LoVo (cell line): ENCODE measurements at places on chromosomes 7 and 10.

DNA sequence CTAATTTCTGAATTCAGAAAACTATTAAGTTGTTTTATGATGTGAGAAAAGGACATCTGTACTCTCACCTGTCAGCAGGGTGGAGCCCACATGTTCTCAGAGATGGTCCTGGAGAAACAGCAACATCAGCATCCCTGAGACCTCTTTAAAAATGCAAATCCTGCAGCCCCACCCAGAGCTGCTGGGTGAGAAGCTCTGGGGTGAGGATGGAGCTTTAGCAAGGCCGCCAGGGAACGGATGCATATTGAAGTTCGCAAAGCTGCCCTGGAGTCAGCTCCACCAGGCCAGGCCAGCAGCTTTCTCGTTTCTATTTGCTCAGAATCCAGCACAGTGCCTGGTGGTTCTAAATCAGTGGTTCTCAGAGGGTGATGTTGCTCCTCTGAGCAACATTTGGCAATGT lies 49.1 kb downstream of the PRKCQ start:
- no peak for DNase-seq

DNA sequence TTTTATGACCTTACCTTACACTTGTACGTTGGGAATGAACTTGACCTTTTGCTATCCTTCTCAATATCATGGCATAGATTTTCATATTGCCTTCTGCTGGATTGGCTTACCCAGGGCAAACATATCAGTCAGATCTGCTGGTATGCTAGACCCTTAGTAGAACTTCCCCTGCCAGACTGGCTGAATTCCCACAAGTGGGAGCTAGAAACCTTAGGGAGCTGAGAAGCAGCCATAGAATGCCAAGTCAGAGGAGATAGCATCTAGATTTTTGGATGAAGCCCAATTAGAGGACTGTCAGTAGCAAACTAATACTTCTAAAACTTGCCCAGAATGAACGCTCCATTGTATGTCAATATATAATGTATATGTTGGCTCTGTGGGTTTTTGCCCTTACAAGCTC lies 385.0 kb downstream of the NXPH1 start:
- DNase-seq, result no peak

DNA sequence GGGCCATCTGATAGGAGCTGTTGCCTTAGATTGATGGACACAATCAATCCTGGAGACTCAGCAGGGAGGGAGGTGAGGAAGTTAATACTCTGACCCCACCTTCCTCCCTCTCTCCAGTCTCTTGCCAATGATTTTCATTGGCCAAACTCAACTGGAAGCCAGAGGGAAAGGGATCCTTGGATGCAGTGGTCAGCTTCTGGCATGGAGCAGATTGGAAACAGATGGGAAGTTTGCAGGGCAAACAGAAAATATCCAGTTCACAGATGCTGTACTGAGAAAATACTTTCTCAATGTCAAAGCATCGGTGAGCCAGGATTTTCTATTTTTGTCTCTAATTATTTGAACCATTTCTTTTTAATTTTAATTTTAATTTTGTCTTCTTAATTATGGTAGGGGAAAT lies 170.8 kb downstream of the BBS9 start:
- no peak for DNase-seq

- DNase-seq, result no peak
Measured at GRCh38 chr7:8105449-8106095, 137.0 kb downstream of the GLCCI1 start.

GRCh38 chr7:17142831-17143541 lies 155.5 kb upstream of the AHR start:
- DNase-seq, result peak; percentile 68

DNA sequence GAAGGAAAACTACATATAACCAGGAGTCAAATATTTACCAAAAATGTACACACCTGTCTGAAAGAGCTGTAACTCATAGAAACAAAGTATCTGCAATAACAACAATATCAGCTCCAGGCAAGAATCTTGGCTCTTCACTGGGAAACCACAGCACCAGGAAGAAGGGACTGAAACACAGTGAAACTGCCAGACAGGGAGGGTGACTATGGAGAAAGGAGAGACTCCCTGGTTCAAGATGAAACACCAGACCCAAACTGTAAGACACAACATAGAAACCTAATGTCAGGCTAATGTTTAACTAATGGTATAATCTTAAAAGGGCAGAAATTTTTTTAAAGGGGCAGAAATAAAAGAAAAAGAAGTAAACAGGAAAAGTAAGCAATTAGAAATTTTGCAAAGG lies 11.5 kb upstream of the TAS2R39 start:
- peak; percentile 43 for DNase-seq

DNA sequence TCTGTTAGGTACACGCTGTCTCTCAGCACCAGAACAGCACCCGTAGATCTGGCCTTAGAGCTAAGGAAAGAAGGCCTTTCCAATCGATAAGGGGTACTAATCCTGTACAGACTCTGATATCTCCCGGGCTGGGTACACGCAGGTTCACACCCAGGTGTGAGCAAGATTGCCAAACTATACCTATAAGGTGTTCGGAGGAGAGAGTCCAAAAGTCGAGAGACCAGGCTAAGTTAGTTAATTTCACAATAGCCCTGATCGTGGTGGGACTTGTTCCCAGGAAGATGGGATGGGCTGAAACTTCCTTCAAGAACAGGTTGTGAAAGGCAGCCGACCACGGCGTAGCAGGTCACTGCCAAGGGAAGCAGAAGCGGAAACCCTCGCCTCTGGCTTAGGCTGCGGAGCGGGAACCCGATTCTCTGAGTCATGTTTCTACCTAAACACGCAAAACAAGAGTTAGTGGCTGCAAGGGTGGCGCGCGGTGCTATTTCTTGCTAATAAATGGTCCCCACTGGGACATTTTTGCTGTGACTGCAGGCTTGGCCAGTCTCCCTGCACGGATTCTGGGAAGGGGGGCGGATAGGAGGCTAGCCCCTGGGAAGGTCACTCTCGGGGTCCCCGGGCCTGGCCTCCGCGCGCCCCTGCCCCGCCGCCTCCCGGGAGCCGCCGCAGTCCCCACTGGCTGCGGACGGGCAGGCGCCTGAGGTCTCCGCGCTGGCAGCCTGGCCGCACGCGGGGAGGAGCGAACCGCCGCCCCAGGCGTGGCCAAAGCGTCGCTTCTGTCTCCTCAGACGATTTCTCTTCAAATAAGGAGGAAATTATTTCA lies 75.4 kb upstream of the PDSS1 start:
- DNase-seq, result peak; percentile 38

- DNase-seq, result no peak
Measured at GRCh38 chr7:116548506-116548905, 23.7 kb downstream of the CAV1 start.

DNA sequence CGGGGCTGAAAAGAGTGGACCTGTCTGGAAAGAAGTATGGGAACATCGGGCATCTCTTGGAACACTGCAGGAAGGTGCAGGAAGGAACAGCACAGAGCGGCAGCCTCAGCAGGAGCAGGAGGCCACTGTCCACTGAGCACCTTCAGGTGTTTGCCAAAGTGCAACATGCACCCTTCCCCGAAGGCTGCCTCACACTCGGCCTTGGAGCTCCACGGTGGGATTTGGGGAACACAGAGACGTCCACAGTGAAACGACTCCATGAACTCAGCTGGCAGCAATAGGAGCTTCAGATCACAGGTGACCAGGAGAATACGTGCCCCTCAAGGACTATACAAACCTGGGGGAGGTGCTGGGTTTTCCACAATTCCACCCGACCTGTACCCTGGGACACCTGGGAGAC lies 140.3 kb upstream of the RET start:
- DNase-seq, result no peak

DNA sequence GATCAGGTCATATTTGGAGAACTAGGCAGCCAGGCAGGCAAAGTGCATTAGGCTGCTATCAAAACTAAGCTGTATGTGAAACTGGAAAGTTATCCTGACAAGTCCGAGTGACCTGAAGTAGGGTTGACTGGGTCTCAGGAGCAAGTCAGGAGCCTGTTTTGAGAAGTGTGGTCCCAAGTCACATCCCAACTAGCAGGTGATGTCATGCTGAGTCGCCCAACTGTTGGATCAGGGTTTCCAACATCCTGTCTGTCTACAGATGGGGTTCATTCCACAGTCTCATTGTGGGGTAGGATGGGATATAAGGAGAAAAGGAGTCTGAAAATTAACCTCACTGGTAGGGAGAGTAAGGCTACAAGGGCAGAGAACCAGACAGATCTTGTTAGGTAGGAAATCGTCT lies 27.0 kb downstream of the SLC26A4 start:
- peak; percentile 5 for DNase-seq

DNA sequence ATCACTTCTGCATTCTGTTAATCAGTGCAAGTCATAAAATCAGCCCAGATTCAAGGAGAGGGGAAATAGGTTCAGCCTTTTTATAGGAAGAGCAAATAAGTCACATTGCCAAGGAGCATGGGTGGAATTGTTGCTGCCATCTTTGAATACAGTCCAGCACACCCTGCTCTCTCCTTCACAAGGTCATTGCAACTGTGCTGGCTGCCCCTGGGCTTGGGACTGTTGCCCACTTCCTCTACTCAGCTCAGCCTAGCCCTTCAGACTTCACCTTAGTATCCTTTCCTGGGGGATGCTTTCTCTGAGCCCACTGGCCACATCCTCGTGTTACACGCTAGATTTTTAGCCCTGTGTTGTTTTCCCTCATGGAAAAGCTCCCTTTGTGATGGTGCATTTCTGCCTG lies 527.7 kb downstream of the GALNT17 start:
- DNase-seq, result no peak

- no peak for DNase-seq
Measured at GRCh38 chr7:43104874-43105520, 7.5 kb upstream of the HECW1 start.

- peak; percentile 82 for DNase-seq
Measured at GRCh38 chr10:4459531-4459930, 366.5 kb upstream of the AKR1E2 start.

DNA sequence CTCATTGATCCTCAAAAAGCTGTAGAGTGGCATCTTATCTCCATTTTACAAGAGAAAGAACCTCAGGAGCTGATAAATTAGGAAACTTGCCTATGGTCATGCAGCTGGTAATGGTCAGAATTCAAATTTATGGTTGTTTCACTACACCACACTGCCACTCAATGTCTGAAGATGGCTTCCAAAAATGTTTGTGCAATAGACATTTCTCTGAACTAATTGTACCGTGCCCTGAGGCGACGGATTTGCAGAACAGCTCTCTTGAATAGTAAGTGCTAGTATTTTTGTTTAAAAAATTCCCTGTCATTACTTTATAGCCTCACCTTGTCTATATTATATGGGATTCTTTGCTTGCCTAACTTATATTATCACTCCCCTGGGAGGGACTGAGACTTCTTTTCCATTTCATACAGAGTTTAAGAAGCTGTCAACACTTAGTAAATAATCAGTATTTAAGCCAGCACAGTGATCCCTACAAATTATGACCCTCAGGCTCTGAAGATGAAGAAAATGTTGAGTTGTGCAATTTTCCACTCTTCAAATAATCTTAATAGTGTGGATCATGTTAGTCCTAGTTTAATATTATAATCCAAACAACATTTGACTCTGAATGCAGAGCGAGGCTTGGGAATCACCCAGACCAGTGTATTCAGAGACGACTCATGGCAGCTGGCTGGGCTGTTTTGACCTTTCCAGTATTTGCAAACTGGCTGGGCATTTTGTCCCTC lies 346.6 kb downstream of the PTEN start:
- DNase-seq, result no peak

DNA sequence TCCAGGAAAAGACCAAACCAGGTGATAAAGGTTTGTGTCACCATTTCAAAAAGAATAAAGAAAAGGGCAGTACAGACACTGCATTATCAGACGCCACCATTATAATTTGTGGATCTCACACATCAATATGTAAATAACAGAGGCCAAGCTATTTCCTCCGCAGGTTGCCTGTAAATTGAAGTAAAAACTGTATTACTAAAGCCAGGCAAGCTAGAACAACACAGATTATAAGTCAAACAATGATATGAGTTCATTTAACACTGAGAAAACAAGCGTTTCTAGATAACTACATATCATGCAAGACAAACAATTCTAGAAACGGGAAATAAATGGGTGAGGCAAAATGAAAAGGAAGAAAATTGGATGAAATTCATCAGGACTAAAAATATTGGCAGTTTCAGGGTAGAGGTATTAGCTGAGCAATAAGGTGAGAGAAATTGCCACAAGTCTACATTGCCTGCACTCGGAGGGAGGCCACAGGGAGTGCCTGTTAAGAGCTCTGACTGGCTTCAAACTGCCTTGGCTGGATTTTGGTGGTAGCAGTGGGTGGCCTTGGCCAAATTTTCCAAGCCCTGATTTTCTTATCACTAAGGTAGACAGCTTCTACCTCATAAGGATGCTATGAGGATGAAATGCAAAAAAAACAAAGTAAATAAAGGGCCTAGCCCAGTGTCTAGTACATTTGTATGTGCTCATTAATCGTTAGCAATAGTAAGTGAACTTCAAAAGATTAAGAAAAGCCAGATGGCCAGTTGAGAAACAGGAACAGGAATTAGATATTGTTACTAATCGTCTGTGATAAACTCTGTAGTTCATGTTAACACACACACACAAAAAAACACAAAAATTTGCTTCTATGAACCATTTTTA lies 240.0 kb upstream of the NFE2L3 start:
- DNase-seq, result no peak

- DNase-seq, result no peak
Measured at GRCh38 chr7:91064052-91064451, 200.2 kb upstream of the FZD1 start.

- no peak for DNase-seq
Measured at GRCh38 chr10:94397549-94398370, 4.6 kb upstream of the TBC1D12 start.

GRCh38 chr7:134640842-134641715 lies 5.6 kb upstream of the BPGM start:
- no peak for DNase-seq

DNA sequence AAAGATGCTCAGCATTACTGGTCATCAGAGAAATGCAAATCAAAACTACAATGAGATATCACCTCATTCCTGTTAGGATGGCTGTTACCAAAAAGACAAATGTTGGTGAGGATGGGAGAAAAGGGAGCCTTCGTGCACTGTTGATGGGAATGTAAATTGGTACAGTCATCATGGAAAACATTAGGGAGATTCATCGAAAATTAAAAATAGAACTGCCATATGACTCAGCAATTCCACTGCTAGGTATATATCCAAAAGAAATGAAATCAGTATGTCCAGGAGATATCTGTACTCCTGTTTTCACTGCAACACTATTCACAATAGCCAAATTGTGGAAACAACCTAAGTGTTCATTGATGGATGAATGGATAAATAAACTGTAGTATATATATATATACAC lies 228.1 kb downstream of the ACTR3B start:
- DNase-seq, result no peak

GRCh38 chr10:125141860-125142484 lies 18.4 kb downstream of the CTBP2 start:
- DNase-seq, result no peak

- no peak for DNase-seq
Measured at GRCh38 chr10:87913156-87913921, 49.9 kb downstream of the PTEN start.

DNA sequence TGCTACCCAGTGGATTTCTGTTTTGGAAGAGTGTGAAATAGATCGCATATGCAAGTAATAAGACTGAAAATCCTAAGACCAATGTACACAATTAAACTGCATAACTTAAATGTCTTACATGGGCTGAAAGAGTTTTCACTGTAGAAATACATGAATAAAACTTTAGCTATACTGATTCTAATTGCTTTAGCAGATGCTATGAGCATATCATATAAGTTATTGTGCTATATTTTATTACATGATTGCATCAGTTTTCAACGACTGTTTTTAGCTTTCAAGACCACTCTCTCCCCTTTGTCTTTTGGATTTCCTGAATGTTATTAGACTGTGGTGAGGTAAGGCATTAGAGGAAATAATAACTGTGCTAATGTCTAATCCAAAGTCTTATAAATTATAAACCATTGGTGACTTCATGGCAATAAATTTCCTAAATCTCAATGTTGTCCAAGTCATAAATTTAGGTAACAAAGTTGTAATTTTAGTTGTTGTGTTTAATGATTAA lies 124.5 kb downstream of the SEMA3A start:
- no peak for DNase-seq
